ENCODE measurements at places on chromosomes 16 and 17.

DNA sequence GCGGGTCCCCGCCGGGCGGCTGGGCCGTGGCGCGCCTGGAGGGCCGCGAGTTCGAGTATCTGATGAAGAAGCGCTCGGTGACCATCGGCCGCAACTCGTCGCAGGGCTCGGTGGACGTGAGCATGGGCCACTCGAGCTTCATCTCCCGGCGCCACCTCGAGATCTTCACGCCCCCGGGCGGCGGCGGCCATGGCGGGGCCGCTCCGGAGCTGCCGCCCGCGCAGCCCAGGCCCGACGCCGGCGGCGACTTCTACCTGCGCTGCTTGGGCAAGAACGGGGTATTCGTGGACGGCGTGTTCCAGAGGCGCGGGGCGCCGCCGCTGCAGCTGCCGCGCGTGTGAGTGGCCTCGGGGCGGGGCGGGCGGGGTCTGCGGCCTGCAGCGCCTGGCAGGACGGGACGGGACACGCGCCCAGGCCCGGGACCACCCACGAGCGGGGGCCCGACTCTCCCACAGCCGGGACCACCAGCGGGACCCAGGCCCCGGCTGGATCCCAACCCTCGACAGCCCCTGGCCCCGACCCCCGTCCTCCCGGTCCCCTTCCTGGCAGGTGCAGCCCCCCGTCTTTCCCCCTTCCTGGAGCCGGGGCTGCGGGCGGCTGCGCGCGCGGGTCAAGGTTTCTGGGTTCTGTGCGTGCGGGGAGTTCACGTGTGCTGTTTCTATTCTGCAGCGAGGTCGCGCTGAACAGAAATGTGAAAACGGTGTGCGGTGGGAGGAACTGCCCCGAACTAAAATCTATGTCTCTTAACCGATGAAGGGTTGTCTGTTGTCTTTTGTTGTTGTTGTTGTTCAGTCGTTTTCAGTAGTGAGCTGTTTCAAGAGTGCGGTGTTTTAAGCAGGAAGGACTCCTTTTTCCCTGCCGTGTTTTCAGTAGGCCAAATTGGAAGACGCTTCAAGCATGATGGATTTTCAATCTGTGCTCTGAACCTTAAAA, 705 bp downstream of the FOXK2 start:
- DNase-seq: peak; percentile 29

DNA sequence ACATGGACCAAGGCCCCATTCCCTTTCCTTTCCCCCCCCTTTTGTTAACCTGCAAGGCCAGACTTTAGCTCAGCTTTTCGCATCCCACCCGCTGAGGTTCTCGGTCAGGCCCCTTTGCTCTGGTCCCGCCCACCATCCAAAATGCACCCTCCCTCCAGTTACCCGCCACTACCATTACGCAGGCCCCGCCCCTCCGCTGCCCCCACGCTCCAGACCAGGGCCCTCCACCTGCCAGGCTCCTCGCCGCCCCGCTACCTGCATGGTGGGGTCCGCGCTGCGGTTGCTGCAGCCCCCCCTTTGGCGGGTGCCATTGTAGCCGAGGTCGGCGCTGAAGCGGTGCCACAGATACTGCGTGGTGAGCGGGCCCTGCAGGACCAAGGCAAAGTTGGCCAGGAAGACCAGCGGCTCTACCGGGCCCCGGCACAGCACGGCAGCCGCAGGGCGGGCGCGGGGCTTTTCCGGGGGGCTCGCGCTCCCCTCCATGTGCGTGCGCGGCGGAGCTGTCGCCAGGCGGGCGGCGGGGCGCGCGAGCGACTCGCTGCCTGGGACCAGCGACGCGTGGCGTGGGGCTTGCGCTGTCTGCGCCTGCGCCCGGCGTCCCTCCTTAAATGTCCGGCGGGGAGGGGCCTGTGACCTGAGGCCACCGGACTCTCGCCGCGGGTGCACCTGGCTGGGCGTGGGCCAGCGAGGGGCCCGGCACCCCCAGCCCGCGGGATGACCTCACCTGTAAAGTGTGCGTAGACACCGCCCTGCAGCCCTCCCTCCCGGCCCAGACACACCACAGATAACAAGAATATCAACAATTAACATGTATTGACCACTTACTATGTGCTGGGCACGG, at the start of gene SLC46A1:
Gene SLC46A1, minus strand, starts transcription at position 581 of the 841 bp plus-strand sequence. Its CDS starts 98 bp downstream, at position 483.
- no peak for DNase-seq

DNA sequence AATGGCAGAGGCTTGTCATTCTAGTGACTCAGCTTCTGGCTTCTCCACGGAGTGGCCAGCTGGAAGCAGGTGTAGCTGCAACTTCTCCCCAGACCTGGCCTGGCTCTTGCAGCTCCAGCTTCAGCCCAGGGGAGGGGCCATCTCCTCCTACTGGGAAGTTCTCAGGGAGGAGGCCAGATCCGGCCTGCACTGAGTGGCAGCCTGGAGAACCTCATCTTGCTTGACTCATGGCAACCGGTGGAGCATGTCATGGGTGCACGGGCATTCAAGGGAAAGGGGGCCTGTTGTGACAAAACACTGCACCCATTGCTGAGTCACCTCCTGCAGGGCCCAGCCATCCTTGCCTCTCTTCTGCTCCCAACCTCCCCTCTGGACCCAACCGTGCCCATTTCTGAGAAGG, 273.9 kb upstream of the MAF start:
- DNase-seq: peak; percentile 7

- no peak for DNase-seq
Observed at GRCh38 chr16:1778200-1779179, 3.9 kb downstream of the SPSB3 start.

DNA sequence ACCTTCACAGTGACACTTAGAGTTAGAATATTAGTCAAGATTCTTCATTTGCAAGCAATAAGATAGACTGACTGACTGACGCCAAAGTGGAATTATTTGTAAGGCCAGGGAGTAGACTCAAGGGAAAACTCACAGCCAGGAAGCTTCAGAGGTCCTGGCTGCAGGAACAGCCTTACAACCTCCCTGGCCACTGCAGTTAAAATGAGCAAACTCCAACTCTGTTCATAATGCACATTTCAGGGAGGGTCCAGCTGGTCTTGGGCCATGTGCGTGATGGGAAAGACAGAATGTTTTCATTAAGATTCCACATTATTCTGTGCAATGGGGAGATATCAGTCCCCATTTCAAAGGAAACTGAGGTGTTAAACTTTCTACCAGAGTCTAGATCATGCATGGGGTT, 9.9 kb downstream of the CAPNS2 start:
- DNase-seq: no peak

DNA sequence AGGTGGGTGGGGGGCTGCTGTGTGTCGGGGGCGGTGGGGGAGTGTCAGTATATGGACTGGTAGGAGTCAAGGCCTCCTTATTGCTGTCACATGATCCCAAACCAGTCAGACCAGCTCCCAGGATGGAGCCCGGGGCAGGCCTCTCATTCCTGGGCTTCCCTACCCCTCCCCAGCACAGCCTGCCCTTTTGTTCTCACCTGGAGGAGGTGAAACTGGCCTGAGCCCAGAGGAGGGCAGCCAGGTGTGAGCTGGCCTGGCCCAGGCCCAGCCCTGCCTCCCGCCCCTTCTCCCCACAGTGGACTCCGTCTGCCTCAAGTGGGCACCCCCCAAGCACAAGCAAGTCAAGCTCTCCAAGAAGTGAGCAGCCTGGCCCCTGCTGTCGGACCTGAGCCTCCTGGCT, 4.6 kb downstream of the PRSS8 start:
- no peak for DNase-seq

GRCh38 chr16:66454751-66455150, 27.7 kb downstream of the BEAN1 start:
- no peak for DNase-seq

DNA sequence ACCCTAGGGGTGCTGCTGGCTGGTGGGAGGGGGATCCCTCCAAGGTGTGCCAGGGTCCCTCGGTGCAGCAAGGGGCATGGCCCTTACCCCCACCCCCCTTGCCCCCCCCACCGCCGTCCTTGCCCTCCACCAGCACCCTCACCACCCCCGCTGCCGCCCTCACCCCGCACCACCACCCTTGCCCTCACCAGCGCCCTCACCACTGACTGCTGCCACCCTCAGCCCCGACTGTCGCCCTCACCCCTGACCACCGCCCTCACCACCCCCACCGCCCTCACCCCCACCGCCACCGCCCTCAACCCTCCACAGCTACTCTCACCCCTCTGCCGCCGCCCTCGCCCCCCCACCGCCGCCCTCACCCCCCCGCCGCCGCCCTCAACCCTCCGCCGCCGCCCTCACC, 23.1 kb upstream of the ACSF3 start:
- no peak for DNase-seq

GRCh38 chr16:72612256-72612655, 435.7 kb downstream of the ZFHX3 start:
- DNase-seq: no peak

- no peak for DNase-seq
Observed at GRCh38 chr17:74527756-74528155, 3.5 kb downstream of the CD300LB start.

DNA sequence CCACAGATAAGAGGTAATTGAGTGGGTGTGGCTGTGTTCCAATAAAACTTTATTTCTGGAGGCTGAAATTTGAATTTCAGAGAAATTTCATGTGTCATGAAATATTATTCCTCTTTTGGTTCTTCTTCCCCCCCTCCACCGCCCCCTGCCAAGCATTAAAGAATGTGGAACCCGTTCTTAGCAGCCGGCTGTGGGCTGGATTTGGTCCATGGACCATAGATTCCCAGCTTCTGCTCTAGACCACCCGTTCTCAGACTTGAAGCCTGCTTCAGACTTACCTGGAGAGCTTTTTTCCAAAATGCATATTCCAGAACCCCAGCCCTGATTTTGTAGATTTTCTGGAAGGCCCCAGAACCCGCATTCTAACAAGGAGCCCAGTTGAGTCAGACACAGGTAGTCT, 15.1 kb upstream of the LASP1NB start:
- no peak for DNase-seq

- no peak for DNase-seq
Observed at GRCh38 chr17:71558901-71559300, 561.9 kb upstream of the SOX9 start.

- no peak for DNase-seq
Observed at GRCh38 chr16:23323224-23324030, 21.3 kb downstream of the SCNN1B start.

DNA sequence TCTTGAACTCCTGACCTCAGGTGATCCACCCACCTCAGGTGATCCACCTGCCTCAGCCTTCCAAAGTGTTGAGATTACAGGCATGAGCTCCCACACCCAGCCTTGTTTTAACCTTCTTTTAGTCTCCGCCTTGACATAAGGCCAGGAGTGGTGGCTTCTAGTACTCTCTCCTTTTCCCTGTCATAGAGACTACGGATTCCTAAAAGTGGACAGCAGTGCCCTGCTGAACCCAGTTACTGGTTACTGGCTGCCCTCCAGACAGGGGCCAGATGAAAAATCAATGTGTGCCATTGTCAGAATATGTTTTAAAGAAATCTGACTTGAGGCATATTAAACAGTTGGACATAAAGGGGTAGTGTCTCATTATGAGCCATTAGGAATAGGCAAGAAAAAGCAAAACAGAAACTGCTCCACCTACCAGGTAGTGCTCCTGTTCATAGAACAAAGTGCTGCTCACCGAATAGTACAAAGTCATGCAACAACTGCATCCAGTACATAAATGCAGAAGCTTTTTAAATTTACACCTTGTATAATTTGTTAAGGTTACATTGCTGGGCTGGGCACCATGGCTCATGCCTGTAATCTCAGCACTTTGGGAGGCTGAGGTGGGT, 32.1 kb downstream of the TRIM25 start:
- DNase-seq: no peak

DNA sequence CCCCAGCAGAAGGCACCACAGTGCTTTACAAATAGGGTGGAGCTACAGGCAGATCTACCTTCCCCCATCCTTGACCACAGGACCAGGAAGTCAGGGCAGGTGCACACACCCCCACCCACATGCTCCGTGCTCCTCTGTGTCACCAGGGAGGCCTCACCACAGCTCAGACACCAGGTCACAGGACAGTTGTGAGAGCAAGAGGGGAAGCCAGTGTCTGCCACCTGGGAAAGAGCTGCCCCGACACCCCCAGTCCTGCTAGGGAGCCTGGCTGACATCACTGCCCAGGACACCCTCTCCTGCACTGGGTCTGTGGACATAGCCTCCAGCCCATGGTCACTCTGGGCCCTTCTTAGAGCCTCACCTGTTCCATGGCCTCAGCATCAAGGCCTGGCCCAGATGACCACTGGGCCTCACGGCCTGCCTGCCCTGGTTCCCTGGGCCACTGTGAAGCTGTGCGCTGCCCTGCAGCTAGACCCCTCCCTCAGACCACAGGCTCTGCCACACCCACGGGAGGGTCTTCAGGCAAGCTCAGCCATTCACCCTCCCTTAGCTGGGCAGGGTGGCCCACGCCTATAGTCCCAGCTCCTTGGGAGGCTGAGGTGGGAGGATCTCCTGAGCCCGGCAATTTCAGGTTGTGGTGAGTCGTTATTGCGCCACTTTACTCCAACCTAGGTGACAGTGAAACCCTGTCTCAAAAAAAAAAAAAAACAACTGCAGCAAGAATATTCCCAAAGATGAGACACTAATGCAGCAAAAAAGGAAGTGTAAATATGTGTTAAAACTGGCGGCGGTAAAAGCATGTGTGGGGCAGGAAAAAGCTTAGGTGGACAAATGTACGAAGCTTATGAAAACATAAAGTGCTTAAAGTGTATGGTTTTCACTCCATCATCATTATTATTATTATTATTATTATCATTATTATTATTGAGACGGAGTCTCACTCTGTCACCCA, 14.2 kb downstream of the POLR3K start:
- DNase-seq: no peak

- peak; percentile 51 for DNase-seq
Observed at GRCh38 chr17:79925242-79925957, 86.2 kb upstream of the CBX4 start.

All from pons (tissue), 1 donor.